ENCODE measurements at places on chromosomes 5 and 9. TPM values are rescaled to one million over a fixed set of nuclear protein-coding genes. Genes with fewer than 3 reads are reported as not detected.
A peak's percentile ranks its signal among the peaks of the same experiment; 100 is the strongest.

- DNase-seq, result no peak
These were observed 214.4 kb upstream of the ACTBL2 start for GRCh38 chr5:57696825-57697570.

GRCh38 chr9:13410566-13411031, 131.1 kb upstream of the MPDZ start:
- peak; percentile 94 for DNase-seq

Gene BTNL8
- not detected for total RNA-seq

Gene TMEM215
- not detected for total RNA-seq

Gene PRRX2
- 20.1 TPM for total RNA-seq

Gene SLC25A2
- not detected for total RNA-seq

DNA sequence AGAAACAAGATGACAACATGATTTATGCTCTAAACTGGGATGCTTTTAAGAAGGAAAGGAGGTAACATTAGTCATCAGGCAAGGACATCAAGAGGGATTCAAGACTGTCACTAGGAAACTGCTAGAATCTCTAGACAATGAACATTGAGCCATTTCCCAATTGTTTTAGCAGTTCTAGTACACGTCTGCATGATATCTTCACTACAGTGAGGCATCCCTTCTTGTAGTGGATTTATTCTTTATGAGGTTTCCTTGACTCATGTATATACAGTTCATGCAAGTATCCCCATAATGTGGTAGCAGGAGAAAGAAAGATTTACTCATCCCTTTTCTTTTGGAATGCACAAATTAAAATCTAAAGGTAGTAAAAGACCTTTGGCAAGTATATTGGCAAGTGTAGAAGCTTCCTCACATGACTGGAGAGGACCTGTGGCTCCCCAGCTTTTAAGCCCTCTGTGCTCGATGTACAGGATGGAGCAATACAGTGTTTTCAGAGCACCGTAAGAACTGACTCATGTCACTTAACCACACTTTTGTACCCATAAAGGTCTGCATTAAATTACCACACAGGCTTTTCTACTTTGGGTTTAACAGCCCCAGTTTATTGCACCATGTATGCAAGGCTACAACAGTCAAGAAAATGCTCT, 335.9 kb downstream of the SEMA5A start:
- no peak for DNase-seq

Gene C9orf43
- total RNA-seq, result not detected

Gene CDHR2
- total RNA-seq, result not detected

Data from MG63 (cell line).